ENCODE measurements at places on chromosomes 2 and 18.
A peak's percentile ranks its signal among the peaks of the same experiment; 100 is the strongest.

DNA sequence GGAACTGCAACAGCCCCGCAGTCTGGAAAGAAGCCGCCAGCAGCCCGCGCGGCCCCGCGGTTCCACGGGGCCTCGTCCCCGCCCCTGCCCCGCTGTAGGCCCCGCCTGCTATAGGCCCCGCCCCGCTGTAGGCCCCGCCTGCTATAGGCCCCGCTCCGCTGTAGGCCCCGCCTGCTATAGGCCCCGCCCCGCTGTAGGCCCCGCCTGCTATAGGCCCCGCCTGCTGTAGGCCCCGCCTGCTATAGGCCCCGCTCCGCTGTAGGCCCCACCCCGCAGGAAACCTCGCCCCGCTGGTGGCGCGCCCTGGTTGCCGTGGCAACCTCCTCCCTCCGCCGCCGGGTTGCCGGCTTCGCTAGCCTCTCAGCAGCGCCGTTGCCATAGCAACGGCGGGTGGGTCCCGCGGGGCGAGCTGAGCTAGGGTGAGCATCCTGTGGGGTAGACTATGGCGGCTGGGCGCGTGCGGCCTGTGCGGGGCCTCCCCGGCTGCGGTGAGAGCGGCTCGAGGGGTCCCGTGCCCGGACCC is 12.2 kb upstream of the KIF1A start:
- no peak for DNase-seq

DNA sequence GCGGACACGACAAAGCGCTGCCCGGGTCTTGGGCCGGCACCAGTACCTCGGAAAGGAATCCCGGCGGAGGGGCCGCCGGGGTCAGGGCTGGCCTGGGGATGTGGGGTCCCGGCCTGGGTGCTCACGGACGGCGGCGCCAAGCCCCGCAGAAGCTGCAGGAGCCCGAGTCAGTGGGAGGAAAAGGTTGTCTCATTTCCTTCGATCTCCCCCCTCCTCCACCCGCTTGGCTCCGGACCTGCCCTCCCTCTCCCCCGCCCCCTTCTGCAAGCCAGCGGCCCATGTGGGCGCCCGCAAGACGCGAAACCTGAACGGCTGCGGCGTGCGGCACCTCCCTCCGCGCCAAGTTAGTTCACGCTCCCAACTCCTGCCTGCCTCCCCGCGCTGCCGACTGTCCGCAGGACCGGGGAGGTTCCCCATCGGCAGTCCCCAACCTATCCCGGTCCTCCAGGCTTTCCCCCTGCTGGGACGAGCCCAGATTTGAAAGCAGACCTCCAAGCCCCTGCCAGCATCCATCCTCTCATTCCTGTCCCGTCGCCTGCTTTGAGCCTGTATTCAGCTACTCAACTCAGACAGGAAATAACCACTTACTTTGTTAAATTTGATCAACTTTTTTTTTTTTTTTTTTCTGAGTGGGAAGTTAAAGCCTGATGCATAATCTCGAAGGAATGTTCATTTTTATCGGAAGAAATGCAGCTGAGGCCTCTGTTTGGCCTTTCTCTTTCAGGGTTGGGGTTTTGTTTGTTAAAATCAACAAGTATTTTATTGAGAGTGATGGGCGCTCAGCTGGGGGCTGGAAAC is at the start of gene EVA1A:
EVA1A (minus strand) TSS at position 172 of the 798 bp plus-strand sequence. CDS start 42,799 bp downstream, outside the sequence.
- DNase-seq: no peak

- peak; percentile 63 for DNase-seq
Observed at GRCh38 chr2:157468931-157469708, 25.2 kb upstream of the CYTIP start.

GRCh38 chr2:76298041-76298440 is 587.3 kb upstream of the GCFC2 start:
- no peak for DNase-seq

Data from AG09309 (cell line).